ENCODE measurements at places on chromosomes 11 and 22.
A peak's percentile ranks its signal among the peaks of the same experiment; 100 is the strongest.

DNA sequence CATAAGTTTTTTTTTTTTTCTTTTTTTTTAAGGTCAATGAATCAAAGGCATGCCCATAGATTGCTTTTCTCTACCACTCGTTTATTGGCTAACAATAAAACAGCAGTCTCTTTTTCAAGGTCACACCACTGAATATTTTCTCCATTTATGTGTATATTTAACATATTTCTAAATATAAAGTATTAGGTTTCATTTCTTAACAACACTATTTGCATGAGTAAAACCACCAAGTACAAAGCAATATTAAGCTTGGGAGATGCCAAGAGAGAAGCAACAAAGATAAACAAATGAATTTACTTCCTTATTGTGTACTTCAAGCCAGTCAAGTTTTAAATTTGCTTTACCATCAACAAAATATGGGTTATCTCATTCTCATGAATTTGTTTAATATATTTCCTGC lies 708.9 kb upstream of the CCDC179 start:
- no peak for DNase-seq

- DNase-seq = no peak
Measured at GRCh38 chr11:66739983-66740382, 11.0 kb upstream of the SPTBN2 start.

- no peak for DNase-seq
Measured at GRCh38 chr11:14309425-14310192, 49.4 kb downstream of the RRAS2 start.

DNA sequence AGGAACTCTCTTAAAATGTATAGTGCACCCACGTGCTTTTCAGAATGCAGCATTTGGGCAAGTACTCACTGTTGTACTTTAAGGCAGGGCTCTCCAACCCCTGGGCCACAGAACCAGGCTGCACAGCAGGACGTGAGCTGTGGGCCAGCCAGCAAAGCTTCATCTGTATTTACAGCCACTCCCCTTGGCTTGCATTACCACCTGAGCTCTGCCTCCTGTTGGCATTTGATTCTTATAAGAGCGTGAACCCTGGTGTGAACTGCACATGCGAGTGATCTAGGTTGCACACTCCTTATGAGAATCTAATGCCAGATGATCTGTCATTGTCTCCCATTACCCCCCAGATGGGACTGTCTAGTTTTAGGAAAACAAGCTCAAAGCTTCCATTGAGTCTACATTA lies 3.0 kb downstream of the C11orf58 start:
- no peak for DNase-seq

DNA sequence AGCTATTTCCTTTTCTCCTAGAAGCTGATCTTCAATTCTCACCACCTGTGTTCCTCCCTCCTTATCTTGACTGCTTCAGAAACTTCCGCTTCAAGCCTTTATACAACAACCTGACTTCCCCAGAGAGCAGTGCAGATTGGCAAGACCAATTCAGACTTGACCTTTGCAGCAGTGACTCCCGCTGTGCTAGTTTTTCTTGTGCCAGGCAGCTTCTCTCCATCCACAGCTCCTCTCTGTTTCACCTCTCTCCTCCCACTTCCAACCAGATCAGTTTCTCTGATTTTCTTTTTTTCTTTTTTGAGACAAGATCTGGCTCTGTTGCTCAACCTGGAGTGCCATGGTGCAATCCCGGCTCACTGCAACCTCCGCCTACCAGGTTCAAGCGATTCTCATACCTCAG lies 74.3 kb downstream of the GRAMD1B start:
- DNase-seq = no peak

- DNase-seq = no peak
Measured at GRCh38 chr11:6613496-6613895, 1.5 kb upstream of the TAF10 start.

DNA sequence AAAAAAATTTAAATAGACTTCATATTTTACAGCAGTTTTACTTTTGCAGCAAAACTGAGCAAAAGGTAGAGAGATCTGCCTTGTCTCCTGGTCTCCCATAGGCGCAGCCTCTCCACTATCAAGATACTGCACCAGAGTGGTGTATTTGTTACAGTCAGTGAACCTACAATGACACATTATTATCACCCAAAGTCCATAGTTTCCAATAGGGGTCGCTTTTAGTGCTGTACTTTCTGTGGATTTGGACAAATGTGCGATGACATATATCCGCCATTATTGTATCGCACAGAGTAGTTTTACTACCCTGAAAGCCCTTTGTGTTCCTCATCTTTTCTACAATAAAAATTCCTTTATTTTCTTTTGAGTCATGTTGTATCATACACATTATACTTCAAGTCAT lies 153.2 kb upstream of the CCDC179 start:
- DNase-seq = no peak

GRCh38 chr11:66326261-66327111 lies 9.6 kb upstream of the CD248 start:
- no peak for DNase-seq

DNA sequence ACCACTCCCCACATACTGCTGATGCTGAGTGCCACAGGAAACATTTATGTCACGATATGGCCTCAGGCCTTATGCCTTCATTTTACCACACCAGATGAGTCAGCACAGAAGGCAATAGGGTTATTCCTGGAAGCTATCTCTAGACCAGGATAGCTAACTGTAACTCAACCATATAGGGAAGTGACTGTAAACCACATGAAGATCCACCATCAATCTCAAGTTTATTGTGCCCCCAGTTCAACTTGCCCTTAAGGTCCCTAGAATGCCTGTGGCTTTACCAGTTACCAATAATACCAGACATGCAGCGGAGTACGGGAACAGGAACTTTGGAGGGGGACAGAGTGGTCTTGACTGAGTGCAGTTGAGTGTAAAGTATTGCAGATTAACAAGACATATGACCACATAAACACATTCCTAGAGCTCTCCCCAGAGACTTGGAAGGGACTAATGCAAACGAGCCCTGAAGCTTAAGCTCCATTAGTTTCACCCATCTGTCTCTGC lies 180.9 kb downstream of the KIF18A start:
- DNase-seq = no peak

GRCh38 chr22:24105013-24105360 lies 76.3 kb upstream of the SUSD2 start:
- no peak for DNase-seq

- no peak for DNase-seq
Measured at GRCh38 chr11:2263724-2264360, 6.5 kb downstream of the ASCL2 start.

GRCh38 chr11:1731451-1732059 lies 18.8 kb downstream of the IFITM10 start:
- no peak for DNase-seq

DNA sequence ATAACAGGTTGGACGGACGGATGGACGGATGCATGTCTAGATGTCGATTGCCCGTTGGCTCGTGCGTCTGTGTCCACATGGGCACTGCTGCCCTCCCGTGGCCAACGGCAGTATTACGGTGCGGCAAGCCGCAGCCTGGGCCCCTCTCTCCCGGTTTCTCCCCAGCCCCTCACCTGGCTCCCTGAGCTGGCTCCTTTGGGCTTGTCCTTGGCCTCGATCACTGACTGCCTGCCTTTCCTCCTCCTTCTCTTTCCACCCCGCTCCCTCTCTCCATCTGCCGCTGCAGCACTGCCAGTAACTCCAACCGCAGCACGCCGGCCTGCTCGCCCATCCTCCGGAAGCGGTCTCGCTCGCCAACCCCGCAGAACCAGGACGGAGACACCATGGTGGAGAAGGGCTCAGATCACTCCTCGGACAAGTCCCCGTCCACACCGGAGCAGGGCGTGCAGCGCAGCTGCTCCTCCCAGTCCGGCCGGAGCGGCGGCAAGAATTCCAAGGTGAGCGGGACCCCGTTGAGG lies 77.3 kb downstream of the SCN3B start:
- peak; percentile 41 for DNase-seq

GRCh38 chr22:35850831-35851230 lies 133.2 kb downstream of the APOL5 start:
- DNase-seq = no peak

GRCh38 chr11:123357353-123357989 lies 72.6 kb upstream of the GRAMD1B start:
- no peak for DNase-seq

- DNase-seq = peak; percentile 80
Measured at GRCh38 chr22:39148727-39149535, 3.5 kb downstream of the CBX7 start.

- DNase-seq = no peak
Measured at GRCh38 chr22:44261861-44262595, 50.7 kb downstream of the SHISAL1 start.

DNA sequence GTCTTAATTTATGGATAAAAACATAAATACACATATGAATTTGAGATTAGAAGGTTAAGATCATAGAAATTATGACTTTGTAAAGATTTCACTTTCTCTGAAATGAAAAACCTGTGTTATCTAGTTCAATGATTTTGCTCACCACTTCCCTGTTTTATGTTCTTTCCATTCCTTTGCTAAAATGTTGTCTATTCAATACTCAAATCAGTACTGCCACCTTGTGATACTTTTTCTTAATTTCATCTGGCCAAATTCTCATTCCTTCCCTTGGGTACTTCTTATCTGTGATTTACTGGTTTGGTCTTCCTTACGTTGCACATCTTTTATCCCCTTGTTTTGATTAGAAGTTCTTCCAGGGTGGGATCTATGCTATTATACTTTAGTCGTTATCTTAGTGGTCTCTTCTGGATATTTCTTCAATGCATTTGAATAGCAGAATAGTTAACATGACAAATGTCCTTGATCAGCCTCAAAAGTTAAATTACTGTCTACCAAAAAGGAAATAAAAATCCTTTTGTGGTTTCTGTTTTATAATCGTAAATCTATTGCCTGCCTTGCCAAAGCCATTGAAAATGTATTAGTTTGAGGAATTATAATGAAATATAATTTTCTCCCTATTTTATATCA lies 197.0 kb downstream of the PGR start:
- DNase-seq = no peak

GRCh38 chr22:48708558-48709245 lies 1119.0 kb downstream of the BRD1 start:
- DNase-seq = no peak

- DNase-seq = no peak
Measured at GRCh38 chr22:40637183-40638150, 948 bp upstream of the MRTFA start.

DNA sequence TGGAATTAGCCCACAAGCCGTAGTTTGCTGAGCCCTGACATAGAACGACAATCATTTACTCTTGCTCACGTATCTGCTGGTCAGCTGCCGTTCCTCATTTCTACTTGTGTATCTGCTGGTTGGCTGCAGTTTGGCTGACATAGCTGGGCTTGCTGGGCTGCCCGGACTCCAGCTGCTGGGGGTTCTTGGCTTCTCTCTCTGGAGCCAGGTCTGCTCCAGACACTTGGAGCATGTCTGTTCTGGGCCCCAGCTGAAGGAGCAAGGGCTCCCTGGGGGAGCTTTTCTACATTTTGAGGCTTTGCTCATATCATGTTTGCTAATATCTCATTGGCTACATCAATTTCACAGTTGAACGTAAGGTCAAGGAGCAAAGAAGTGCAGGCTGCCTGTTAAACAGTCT lies 47.3 kb downstream of the PRDM11 start:
- DNase-seq = no peak

DNA sequence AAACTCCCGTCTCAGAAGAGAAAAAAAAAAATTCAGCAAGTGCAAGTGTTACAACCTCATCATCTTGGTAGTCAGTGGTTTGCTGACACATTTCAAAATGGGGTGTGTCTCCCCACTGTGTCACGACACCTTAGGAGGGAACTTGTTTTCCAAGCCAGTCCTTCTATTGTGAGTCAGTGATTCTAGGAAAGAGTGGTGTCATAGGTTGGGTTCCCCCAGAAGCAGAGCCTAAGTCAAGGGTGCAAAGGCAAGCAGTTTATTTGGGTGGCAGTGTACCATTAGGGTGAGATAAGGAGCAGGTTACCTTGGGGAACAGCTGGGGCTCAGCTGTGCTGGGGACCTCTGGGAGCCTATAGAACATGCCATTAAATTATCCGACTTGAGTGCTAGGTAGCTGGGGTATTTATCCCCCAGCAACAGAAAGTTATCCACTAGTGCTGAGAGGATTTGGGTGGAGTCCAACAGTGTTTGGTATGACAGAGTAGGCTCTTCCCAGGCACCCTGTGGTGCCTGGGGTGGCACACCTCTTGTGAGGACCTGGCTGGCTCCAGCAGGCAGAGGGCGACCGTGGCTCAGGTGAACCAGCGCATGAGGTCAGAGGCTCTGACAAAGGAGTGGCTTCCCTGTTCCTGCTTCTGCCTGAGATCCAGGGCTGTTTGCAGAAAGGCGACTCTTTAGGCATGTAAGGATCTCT lies 41.7 kb downstream of the KIAA1671 start:
- DNase-seq = no peak

- no peak for DNase-seq
Measured at GRCh38 chr11:86769219-86769618, 31.1 kb upstream of the PRSS23 start.

DNA sequence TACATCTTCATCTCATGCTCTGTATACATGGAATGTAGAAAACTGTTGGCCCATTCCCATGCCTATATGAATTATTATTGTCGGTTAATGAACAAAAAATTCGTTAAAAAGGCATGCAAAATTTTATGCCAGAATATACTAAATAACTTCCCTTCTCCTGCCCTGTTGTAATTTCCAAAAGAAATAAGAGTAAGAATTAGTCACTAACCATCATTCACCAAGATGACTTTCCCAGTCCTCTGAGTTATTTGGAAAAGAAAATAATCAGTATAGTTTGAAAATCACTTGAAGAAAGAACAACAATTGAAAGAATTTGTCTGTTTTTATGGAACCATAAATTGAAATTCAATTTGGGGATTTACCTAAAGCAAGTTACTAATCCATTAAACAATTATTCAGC lies 1149.1 kb upstream of the RAG2 start:
- no peak for DNase-seq

DNA sequence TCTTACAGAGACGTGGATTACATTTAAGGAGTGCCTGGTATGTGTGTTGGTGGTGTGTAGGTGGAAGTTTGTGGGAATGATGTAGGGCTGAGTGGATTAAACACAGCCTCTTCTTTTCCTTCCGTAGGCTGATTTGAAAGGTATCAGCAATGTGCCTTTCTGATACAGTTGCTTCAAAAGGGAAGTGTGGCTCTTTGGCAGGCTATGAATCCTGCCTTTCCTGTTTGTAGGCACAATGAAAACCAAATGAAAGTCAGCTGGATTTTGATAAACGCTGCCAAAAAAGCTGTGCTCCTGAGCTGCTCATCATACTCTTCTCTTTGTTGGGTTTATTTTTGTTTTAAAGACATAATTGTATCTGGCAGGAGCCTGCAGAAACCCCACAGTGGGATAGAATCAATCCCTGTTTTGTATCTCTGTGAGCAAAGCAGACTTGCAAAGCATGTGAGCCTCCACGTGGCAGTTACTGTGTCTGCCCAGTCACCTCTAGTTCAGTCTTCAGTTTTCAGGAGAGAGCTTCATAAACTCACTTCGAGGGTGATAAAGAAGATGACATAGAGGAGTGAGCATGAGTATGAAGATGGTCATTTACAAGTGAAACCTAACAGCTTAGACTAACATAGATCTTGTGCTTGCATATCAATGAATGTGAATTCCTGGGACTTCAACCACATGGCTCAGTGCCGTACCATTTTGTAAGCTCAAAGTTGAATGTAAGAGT lies 655.7 kb upstream of the KIRREL3 start:
- no peak for DNase-seq

All from H1 (cell line).